ENCODE measurements at places on chromosomes 3 and 15.

GRCh38 chr3:15539066-15539465 lies 17.6 kb upstream of the COLQ start:
- no peak for DNase-seq

- DNase-seq: no peak
Measured at GRCh38 chr3:5144316-5144994, 22.4 kb downstream of the ARL8B start.

- no peak for DNase-seq
Measured at GRCh38 chr3:170725285-170725731, 139.4 kb upstream of the SLC7A14 start.

DNA sequence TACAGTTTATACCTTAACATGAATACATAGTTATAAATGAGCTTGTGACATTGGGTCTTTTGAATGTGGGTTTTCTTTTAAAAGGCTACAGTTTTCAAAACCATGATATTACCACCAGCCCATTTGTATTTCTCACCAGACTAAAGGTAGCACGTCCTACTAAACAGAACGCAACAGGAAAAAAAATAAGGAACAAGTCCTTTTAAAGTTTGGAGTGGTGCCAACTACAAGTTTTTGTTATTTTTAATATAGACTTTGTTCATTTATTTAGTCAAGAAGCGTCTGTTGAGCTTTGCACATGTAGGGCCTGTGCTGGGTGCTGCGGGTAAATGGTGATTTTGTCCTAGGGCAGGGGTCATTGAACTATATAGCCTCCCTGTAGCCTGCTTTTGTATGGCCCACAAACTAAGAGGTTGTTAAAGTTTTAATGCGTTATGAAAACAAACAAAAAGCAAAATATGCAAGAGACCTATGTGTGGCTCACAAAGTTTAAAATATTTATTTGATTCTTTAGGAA lies 164.4 kb downstream of the GHSR start:
- DNase-seq: no peak

DNA sequence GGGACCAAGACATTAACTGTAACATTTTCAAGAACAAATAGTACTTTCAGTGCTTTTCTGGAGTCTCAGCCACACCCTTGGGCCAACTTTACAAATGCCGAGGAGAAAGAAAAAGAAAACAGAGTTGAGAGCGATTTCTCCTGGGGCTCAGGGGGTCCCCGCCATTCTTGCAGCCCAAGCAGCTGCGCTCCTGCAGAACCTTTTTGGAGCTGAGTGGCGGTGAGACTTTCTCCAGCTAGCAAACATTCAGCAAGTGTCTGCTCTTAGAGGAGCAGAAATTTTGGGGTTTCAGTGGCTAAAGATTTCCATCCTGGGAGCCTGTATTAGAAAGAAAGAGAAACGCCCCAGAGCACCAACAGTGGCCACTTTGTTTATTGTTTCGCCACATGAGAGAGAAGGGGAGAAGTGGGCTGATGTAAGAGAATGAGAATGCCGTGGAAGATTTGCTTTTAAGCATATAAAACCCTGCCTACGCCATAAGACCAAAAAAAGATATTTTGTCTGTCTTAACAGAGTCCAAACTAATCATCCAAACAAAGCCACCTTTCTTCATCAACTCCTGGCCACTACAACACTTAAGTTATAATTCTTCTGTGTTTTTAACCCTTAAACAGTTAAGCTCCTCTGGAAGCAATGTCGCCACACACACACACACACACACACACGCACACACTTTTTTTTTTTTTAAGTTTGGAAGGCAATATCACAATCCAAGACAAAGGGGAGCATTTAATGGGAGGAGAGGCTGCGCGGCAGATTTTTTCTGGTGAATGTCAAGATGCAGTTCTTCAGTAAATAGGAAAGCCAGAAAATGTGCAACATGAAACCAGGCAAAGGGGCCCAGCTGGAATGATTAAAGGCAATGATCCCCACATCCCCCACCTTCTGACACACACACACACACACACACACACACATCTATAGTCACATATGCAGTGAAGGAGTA lies 19.2 kb downstream of the EID1 start:
- DNase-seq: no peak

GRCh38 chr15:90496791-90497190 lies 32.9 kb upstream of the CRTC3 start:
- DNase-seq: no peak

DNA sequence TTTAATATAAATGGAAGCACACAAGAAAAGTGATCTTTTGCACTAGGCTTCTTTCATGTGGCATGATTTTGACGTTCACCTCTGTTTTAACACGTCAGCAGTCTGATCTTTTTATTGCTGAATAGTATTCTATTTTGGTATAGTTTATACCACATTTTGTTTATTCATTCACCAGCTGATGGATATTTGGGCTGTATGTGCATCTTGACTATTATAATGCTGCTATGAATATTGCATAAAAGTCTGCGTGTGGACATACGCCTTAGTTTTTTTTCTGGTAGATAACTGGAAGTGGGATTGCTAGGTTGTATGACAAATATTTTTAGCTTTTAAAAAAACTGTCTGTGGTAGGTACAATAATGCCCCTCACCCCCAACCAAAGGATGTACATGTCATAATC lies 14.4 kb downstream of the NAA50 start:
- DNase-seq: no peak

DNA sequence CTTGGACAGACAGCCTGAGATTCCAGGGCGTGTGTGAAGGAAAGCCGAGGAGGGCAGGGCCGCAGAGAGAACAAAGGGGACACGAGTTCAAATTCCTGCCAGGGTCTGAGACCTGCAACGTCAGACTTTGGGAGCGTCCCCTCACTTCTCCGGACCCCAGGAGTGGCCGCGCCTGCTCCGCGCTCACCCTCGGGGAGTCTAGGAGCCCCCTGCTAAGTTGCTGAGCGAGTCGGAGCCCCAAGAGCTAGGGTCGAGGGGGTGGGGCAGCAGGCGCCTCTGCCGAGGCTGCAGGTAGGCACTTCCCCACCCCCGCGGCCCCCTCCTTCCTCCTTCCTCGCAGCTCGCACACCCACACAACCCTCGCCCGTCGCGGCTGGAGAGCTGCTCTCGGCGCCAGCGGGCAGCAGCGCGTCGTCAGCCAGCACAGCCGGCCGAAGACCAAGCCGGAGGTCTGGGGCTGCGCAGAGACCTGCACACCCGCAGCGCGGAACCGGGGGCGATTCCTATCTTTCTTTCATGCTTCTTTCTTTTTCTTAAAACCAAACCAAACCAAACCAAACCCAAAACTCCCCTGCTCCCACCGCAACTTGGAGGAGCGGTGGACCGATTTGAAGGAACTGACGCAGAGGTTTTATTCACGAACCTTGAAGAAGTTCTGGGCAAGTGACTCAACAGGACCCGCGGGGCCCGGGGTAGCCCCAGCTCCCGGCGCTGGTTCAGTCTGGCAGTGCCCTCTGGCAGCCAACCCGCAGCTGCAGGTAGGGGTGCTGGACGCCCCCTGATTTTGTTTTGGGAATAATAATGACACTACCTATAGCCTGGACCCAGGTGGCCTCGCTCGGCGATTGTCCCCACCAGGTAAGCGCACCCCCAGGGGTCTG lies at the start of gene ANKRD34C:
Gene ANKRD34C, plus strand, starts transcription at position 352 of the 881 bp plus-strand sequence. CDS start 10,563 bp downstream, outside the sequence.
- no peak for DNase-seq

DNA sequence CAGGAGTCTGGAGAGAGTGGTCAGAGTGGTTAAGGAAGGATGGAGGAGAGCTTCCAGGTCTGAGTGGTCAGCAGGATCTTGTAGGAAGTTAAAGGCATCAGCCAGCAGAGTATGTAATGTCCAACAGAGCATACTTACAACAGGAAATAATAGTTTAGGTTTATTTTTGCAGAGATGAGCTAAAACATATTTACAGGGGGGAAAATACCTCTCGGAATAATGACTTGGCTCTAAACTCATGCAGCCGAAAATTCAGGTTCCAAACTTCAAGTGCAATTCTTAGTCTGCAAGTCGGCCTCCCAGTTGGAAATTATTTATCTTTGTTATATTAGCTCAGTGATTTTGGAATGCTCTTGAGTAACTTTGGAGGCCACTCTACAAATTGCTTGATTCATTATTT lies 385.0 kb upstream of the C2CD4B start:
- DNase-seq: no peak
